ENCODE measurements at places on chromosomes 6 and 20.

DNA sequence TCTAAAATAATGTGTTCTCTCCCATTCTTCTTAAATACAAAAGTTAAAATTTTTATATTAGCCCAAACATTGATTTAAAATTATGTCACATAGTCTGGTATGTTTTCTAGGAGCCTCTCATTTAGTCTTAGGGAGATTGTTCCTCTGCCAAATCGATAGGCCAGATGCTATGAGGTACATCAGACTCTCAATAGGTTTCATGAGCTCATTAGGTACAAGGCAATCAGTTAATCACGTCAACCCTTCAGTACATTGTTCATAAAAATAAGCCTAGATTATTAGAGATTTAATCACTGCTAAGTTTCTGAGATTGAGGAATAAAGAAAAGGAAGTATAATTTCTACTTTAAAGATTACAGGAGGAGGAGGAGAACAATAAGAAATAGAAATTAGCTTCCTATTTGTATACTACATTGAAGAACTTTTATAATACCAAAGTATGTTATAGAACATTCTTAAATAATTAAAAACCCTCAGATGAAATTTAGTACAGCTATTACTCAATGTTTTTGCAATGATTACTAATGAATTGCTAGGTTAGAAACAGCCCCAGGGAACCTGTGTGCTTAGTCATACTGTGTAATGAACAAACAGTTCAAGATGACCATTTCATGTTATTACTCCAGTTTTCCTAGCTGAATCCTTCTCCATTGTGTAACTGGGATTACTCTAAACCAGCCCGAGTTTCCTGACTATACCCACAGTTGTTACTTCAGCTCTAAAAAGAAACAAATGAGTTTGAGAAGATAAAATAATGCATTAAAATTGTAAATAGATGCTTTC is 117.0 kb downstream of the BMP5 start:
- DNase-seq, result peak; percentile 76

GRCh38 chr6:63579937-63580703 is 7.8 kb downstream of the LOC128125822 start:
- no peak for DNase-seq

DNA sequence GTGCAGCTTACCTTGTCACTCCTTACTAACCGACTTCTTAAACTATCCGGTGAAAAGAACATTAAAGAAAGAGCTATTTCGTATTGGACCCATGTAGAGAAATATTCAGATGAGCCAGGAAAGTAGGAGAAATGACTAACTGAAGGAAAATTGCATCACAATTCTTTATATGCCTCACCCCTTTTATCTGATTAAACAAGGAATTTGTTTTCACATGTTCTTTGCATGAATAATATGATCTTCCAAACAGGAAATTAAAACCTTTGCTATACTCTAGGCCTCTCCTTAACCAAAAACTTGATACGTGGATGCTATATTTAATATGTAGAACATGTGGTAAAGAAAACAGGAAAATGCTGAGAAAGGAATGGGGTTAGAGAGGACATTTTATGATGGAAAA is 41.9 kb upstream of the LRRC1 start:
- DNase-seq, result peak; percentile 62

DNA sequence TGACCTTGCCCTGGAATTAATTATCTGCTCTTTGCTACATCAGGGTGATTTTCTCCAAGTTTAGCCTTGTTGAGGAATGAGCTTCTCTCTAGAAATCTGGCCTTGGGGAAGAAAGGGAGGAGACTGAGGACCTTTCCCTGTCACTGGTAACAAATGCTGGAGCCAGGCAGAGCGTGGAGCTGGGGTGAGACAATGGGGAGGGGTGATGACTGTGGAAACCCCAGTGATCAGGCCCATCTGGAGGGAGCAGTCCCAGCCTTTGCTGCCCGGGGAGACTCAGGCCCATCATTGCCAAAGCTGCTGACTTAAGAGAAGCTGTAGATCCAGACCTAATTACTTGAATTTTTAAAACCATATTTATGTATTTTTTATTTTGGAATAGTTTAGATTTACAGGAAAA is 31.3 kb downstream of the BCAS4 start:
- DNase-seq, result no peak
